ENCODE measurements at places on chromosomes 5 and 9.

DNA sequence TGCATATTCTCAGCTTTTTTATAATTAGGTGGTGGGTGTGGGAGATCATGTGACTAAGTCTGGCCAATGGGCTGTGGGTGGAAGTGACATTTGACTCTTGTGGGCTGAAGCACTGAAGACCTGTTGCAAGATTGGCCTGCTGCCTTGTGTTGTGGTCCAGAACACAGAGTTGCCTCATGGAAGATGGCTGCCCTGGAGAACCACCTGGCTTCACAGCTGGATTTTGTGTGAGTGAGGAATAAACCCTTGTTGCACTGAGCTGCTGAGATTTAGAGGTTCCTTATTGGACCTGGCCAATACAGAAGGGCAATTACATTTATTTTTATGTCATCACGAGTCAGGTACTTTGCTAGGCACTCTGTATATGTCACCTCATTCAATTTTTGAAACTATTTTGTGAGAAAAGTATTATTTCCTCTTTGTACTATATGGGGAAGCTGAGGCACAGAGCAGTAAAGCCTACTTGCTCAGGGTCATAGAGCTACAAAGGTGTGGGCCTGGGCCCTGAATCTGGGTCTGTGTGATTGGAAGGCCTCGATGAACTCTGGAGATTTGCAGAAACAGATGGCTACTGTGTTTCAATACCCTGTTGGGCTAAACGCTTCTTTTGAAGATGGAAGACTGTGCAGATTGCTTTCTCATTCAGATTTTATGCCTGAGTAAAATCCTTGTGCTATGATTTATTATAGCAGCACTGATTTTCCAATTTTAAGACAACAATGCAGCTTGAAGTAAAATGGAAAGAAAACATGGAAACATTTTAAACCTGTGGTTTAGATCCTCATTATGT is 71.2 kb upstream of the TBC1D2 start:
- DNase-seq, result peak; percentile 17

DNA sequence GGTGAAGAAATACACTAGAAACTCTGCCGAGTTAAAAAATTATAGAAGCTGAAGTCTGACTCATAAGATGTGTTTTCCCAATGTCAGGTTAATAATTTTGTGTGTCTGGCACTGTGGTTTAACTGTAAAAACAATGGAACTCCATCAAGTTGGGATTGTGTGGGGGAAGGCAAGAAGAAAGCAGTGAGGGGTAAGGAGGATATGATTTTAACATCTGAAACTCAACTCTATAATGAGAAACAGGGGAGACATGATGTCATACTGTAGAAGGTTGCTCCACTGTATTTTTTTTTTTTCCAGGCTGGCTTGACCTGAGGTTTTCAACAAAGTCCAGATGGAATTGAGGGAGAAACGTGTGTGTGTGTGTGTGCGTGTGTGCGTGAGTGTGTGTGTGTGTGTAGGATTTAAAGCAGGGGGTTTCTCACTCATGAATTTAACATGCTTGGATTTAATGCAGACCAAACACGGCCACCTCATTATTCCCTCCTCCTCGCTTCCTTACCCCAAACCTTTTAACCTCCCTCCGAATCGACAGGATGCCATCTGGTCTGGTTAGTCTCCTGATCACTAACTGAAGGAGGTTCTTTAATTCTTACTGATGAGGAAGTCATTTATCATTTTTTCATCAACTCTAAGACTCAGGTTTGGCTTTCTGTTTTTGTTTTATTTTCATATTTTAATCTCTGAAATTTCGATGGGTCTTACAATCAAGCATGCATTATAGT is 140.2 kb upstream of the LPAR1 start:
- DNase-seq, result peak; percentile 99

GRCh38 chr5:154583671-154584177 is 105.7 kb upstream of the HAND1 start:
- no peak for DNase-seq

DNA sequence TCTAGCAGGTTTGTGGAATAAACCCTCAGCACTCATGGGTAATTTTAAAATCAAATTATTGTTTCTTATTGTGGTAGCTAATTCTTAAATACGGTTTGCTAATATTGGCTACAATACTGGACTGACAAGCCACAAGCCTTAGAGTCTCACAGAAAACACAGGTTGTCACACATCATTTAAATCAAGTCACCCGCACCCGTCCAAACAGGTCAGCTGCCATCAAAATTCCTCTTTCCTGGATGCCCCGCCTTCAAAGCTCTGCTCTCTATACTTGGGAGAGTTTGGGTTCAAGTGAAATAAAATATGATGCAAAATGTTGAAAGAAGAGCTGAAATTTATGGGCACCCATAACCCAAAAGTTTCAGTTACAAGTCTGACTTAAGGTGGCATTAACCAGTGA is 12.3 kb upstream of the SUSD1 start:
- no peak for DNase-seq

GRCh38 chr5:93930098-93930497 is 188.7 kb upstream of the POU5F2 start:
- no peak for DNase-seq

GRCh38 chr5:128498844-128499455 is 39.1 kb downstream of the FBN2 start:
- peak; percentile 61 for DNase-seq

DNA sequence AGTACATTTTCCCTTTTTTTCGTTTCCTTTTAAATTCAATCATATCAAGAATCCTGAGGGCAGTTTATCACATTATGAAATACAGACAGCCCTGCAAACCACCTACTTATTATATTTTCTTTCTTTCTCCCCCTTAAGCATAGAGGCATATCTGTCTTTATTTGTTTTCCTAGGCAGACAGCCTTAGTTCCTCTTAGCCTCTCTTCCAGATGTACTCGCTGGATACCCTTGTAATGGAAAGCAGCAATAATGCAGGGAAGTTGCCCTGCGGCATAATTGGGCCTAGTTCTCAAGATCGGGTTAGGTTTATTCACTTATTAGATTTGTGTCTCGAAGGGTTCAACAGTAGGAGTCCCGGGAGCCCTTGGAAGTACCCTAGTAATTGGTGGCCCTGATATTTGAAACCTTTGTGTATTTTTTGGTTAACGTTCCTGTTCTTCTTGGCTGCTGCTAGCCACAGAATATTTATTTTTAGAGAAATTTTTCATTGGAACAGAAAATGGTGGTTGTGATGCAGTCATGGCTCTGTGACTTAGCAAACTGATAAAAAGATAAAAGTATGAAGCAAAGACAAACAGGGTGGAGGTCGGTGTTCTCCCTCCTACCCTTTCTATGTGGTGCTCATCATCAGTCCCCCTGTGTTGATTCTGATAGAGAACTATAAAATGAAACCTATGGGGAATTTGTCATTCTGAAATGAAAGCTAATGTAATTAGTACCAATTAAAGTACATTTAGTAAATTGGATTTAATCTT is 6.4 kb downstream of the TLE4 start:
- no peak for DNase-seq

- no peak for DNase-seq
Observed at GRCh38 chr5:160133918-160134304, 14.7 kb upstream of the PWWP2A start.

- DNase-seq, result peak; percentile 79
Observed at GRCh38 chr9:104009826-104010225, 84.3 kb upstream of the SMC2 start.

DNA sequence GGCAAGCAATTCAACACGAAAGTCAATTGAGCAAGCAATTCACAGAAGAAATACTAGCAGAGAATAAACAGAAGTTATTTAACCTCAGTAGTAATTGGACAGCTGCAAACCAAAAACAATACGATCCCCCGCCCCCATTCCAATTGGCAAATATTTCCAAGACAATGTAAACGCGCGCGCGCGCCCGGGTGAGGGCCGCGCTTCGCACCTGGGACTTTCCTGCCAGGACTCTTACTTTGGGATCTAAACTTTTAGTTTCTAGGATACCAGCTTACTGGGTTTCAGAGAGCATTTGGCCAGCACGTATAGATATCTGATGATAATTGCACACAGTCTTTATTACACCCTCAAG is 8.6 kb downstream of the RUFY1 start:
- peak; percentile 45 for DNase-seq

DNA sequence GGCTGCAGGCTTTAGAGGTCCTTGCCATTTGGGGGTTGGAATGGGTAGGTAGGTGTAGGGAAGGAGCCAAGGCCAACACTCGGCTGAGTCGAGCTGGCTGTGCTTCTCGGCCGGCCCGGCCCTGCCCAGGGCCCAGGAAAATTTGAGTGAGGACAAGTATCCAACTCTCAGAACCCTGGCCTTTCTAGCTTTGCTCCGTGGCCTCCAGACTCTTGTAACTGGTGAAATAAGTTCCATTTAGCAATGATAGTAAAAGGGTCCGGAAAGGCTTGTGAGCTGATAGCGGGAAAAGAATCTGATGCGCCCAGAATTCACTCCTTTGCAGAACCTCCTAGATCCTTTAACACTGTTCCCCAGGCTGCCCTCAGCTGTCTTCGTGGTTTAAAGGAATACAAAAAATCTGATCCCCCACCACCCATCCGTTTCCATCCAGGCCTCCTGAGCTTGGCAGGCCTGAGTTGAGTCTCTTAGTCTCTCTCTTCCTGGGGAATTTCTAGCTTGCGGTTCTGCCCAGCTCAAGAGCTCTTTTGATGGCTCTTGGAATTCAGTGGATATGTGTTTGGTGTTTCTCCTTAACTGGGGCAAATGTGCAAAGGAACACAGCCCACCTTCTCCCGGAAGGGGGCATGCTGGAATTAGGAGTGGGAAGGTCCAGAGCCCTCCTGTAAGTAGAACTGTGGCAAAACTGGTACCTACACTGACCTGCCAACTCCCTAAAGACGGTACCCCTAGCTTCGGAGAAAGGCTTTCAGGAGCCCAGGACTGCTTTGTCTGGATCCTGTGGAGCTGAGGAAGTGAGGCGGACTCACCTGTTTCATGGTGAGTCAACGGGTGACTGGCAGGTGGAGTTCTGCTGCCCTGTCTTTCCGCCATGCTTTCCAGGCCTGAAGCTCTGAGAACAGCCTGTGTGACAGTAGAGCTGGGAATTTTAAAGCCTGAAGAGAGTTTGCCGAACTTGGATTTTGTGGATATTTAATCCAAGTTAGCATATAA is 1.7 kb downstream of the DMRT3 start:
- no peak for DNase-seq

DNA sequence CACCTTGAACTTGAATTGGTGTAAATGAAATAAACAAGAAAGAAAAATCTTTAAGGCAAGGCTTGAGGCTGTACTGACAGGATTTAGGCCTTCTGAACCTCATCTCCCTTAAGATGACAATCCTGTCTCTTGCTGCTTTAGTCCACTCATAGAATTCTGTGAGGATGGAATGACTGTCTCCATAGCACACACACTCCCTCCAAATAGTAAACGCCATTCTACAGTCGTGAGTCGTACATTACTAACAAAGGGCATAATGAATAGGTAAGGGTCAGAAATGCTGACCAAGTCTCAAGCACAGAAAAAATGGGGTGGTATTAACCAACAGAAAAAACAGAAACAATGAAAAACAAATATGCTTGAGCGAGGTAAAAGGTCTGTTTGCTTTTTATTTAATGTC is 71.8 kb upstream of the SIMC1 start:
- peak; percentile 65 for DNase-seq

DNA sequence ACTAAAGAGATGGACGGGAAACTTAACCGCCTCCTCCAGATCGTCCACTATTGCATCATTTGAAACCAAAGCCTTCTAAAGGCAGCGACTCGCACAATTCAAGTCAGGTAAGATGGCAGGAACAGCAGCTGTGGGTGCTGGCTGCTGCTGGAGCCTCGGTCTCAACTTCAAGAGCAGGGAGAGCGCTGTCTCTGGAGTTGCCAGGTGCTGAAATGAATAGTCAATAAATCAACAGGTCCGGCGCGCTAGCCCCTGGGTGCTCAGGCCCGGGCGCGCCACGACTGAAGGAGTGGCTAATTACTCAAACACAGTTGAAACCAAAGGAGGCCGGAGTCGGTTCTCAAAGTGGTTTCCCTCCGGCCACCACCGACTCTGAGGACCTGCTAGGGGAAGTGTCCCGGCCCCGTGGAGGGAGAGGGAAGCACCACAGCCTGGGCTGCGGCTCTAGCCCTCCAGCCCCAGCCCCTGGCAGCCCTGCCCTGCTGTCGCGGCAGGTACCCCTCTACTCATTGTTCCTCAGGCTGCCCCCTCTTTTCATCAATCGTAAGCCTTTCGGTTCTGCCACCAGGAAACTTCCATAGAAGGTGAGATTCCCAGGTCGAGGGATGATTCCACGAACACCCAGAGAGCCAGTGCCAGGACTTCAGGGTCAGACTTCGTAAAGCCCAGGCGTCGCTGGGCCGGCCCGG is 804 bp downstream of the TTC39B start:
- peak; percentile 86 for DNase-seq

GRCh38 chr5:165161204-165161603 is 1655.8 kb downstream of the MAT2B start:
- no peak for DNase-seq

- DNase-seq, result peak; percentile 63
Observed at GRCh38 chr5:54905942-54906537, 79.4 kb downstream of the ESM1 start.

DNA sequence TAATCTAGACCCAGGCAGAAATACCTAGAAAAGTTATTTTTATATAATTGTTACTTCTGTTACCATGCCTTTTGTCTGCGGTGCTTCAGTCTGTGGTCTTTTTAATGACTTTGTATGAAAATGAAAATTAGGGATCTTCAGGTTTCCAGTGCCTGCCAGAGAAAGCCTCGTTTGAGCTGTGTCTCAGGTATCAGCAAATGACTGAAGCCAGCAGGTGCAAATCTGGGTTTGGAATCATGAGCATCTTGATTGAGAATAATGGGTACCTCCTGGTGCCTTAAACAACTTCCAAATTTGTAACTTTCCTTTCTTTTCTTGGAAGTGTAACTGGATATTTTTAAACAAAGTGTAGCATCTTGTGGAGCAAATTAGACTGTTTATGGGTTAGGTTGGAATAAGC is 4.3 kb downstream of the ZBTB34 start:
- no peak for DNase-seq

- peak; percentile 30 for DNase-seq
Observed at GRCh38 chr9:113350937-113351336, 1.6 kb downstream of the BSPRY start.

DNA sequence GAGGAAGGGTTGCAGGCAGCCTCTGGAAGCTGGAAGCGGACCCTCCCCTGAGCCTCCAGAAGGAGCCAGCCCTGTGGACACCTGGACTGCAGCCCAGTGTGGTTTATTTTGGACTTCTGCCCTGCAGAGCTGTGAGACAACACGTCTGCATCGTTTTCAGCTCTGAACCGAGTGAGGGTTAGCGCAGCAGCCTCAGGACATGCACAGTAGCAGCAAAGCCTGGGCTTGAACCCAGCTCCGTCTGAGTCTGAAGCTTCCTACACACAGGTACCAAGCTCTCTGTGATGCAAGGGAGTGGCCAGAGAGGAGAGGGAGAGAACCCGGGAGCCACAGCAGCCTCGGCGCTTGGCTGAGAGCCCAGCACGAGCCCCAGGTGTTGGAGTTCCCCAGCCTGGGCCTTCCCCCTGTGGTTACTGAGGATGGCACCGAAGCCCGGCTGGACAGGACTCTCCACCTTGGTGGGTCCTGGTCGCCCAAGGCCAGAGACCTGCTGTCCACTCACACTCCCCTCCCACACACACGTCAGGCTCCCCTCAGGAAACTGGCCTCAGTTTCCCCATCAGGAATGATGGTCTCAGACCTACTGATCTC is 128.2 kb downstream of the OLFM1 start:
- no peak for DNase-seq

GRCh38 chr5:108432024-108432423 is 50.1 kb upstream of the FBXL17 start:
- peak; percentile 37 for DNase-seq
